CD8-positive, alpha-beta memory T cell (primary cell): ENCODE measurements at places on chromosomes 4 and X. TPM values are rescaled to one million over a fixed set of nuclear protein-coding genes. Genes with fewer than 3 reads are reported as not detected.
A peak's percentile ranks its signal among the peaks of the same experiment; 100 is the strongest.

The ENPP6 gene
- 0.07 TPM for total RNA-seq

The GIMD1 gene
- not detected for total RNA-seq

The EXOC1L gene
- total RNA-seq: not detected

The IBSP gene
- not detected for total RNA-seq

The SHROOM4 gene
- not detected for total RNA-seq

The EDNRA gene
- not detected for total RNA-seq

The CPLX1 gene
- total RNA-seq: 0.16 TPM

The MAGEB2 gene
- total RNA-seq: not detected

The CSAG1 gene
- total RNA-seq: not detected

The HOPX gene
- total RNA-seq: 159 TPM

The TRPC5OS gene
- total RNA-seq: not detected

The RASGEF1B gene
- total RNA-seq: 4.9 TPM

The GPRASP3 gene
- total RNA-seq: 1.9 TPM

The CDKL5 gene
- 2.6 TPM for total RNA-seq

The SLC2A9 gene
- total RNA-seq: 3.0 TPM

The NKX6-1 gene
- not detected for total RNA-seq

The SPANXB1 gene
- not detected for total RNA-seq

DNA sequence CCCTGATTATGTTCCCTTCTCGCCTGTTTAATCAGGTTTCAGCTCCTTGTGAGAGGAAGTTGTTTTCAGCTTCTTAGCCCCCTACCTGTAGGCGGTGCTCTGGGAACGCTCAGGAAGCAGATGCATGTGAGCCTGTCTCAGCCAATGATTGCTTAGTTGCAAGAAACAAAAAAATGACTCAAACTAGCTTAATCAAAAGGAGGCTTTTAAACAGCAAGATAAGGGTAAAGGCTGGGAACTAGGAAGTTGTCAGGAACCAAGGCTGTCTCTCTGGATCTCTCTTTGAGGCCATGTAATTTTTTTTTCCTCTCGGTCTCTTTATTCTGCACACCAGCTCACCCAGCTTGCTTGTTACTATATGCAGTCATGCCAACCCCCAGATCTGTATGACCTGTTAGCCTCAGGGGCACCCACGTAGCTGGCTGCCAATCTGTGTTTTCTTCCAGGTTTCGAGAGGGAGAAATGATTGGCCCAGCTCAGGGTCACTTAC, 109.1 kb downstream of the PTTG2 start:
- no peak for DNase-seq

DNA sequence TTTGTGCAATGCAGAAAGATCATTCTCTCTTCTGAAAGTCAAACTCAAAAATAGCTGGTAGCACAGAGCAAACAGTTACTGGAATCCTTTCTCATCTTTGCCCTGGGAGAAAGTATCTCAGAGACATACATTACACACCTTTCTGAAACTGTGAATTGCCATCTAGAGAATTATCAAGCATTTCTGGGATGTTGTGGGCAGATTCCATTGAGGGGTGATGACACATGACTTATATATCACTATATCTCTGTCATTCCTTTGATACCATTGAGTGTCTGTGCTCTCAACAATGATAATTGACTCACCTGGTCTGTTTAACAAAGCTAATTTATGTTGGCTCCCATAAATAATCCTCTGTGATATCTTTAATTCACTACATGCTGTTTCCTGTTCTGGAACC, 13.0 kb downstream of the SLIT2 start:
- no peak for DNase-seq

DNA sequence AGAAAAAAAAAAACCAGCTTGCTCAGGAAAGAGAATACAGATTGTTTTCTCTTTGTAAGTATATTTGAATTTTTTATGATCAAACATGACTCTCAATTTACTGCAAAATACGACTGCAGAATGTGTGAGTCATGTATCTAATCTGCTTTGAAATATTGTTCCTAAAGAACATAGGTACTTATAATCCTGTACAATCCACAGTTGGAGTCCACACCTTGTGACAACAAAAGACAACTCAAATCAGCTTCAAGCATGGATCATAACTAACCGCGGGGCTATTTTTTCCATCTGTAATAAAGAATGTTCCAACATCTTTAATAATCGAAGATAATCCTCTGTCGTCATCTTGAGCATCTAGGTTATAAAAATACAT, 77.8 kb upstream of the STIM2 start:
- no peak for DNase-seq

DNA sequence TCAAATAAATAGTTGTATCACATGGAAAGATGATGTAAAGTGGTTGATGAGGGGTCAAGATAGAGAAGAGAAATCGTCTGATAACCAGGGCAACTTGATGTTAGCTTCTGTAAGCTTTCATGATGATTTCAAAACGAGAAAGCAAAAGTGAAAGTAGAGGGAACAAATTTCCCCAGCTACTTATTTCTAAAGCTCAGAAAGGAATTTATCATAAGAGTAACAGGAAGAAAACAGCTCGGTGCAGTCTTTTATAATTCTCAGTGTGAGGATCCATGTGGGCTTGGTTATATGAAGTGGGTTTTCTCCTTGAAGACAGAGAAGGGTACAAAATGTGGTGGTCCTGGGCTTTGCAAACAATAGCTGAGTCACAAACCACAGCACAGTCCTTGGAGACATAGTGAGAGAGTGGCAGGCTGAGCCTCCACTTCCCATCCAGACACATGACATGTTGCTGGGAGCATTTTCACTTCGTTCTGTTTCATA, 32.1 kb upstream of the GLRA2 start:
- peak; percentile 4 for DNase-seq

- no peak for DNase-seq
These were observed 38.6 kb downstream of the TRIM2 start for GRCh38 chr4:153242839-153243324.

- no peak for DNase-seq
These were observed 303.5 kb downstream of the BMPR1B start for GRCh38 chr4:95061220-95061619.

DNA sequence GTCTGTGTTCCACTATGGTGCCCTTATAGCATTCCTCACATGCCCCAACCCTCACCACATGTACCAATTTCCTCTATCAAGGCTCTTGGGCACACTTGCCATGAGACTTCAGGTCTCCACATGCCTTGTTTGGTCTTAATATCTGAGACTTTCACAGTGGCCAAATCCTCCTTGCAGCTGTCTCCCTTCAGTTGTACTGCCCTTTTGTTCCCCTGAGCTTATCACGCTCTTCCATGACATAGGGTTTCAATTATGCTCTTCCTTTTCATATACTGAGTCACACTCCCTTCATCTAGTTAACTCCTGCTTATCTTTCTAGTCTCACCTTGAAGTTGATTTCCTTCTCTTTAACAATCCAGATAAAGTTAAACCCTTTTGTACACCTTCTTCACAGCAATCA, 212.9 kb downstream of the PDHA2 start:
- no peak for DNase-seq

DNA sequence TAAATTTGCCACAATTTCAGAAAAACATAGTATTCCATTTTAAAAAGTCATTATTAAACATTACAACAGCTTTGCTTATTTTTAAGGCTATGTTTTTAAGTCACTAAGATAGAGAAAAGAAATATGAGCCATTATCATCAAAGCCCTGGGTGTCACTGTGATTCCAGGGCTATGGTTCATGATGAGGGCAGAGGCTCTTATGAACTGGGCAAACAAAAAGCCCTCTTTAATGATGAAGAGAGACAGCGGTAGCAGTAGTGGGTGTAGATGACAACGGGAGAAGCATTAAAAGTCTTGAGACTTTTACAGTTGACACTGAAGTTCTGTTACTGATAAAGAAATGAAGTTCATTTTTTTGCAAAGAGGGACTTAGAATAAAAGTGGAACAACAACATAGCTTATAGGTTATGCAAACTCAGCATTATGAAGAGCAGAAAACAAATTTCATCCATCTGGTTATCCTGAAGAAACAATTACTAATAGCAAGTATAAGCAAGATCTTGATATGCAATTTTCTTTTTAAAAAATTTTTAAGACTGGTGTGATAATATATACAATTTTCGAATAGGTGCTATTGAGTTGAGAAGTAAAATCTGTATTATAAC, 202.7 kb upstream of the ETNPPL start:
- DNase-seq: no peak

GRCh38 chrX:151206871-151207270, 30.5 kb downstream of the GPR50 start:
- DNase-seq: no peak

- no peak for DNase-seq
These were observed 138.3 kb downstream of the SH3KBP1 start for GRCh38 chrX:19748896-19749680.

DNA sequence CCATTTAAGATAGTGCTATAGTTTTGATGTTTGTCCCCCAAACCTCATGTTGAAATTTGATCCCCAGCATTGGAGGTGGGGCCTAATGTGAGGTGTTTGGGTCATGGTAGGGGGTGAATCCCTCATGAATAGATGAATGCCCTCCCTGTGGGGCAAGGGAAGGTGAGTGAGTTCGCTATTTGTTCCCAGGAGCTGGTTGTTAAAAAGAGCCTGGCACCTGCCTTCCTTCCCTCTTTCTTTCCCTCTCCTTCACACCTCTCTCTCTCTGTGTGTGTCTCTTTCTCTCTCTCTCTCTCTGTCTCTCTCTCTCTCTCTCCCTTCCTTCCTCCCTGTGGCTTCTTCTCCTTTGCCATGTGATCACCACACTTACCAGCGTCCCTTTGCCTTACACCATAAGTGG, 160.7 kb downstream of the AASDH start:
- DNase-seq: no peak

- no peak for DNase-seq
These were observed 299.3 kb upstream of the HS3ST1 start for GRCh38 chr4:11727903-11728564.

DNA sequence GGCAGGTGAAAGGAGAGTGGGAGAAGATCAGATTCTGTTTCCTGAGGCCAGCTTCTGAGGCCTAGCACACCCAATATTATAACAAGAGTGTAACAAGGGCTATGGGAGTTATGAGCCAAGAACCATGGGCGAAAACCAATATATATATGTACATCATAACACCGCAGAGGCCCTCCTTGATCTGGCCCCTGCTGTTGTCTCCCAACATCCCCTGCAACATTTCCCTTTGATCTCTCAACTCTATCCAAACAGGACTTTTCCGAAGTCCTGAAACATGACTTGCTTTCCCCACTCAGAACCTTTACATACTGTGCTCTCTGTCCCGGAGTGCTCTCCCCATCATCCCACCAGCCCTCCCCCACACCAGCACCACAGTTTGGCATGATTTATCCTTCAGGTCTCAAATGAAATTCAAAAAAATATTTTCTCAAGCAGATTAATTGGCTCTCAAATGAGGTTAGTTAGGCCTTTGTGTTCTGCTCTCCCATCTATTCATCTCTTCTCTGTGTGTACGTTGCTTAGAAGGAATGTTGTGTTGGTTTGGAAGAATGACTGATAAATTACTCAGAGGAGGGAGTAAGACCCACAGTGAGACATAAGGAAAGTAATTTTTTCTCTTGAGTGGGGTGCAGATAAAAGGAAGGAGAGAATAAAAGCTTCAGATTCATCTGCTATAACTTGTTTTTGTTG, 58.1 kb upstream of the SMIM10 start:
- no peak for DNase-seq

- no peak for DNase-seq
These were observed 7.8 kb upstream of the PLS3 start for GRCh38 chrX:115553171-115553570.

GRCh38 chr4:138911909-138912703, 103.5 kb upstream of the NOCT start:
- DNase-seq: no peak

DNA sequence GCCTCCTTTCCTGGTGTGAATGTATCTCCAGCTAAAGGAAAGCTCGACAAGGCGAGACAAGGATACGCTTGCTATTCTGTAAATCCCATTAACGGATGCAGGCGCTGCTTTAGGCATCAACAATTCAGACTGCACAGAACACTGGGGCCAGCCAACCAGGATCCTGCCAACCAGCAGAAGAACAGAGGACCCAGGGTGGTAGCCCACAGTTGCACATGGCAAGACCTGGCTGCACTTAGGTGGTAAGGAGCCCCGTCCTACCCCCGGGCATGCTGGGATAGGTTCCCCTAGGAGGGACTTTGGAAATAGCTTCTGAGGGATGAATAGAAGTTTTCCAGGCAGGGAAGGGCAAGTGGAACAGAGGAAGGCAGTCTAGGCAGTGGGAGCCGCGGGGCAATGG, 20.7 kb downstream of the PSAPL1 start:
- peak; percentile 4 for DNase-seq

GRCh38 chr4:143420227-143420626, 83.6 kb downstream of the GAB1 start:
- DNase-seq: no peak

DNA sequence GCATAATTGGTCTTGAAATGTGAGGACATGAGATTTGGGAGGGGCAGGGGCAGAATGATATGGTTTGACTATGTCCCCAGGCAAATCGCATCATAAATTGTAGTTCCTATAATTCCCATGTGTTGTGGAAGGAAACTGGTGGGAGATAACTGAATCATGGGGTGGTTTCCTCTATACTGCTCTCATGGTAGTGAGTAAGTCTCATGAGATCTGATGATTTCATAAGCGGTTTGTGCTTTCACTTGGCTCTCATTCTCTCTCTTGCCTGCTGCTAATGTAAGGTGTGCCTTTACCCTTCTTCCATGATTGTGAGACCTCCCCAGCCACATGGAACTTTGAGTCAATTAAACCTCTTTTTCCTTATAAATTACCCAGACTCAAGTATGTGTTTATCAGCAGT, 2595.9 kb downstream of the PCDH7 start:
- DNase-seq: no peak

GRCh38 chr4:169054879-169055278, 44.8 kb upstream of the CBR4 start:
- DNase-seq: no peak

GRCh38 chr4:140049849-140050637, 103.9 kb downstream of the MAML3 start:
- no peak for DNase-seq
